Progenitor cell of endocrine pancreas (in vitro differentiated cells): ENCODE measurements at places on chromosomes 4 and X. TPM values are rescaled to one million over a fixed set of nuclear protein-coding genes. Genes with fewer than 3 reads are reported as not detected.

- no peak overlapping the region for H3K27ac ChIP-seq
- no peak overlapping the region for H3K4me3 ChIP-seq
- DNase-seq = no peak
- H3K36me3 ChIP-seq = peaks cover 2% of the 10 kb centered on the region
- H3K27me3 ChIP-seq = no peaks in the 10 kb centered on the region
- H3K4me1 ChIP-seq = no peaks in the 10 kb centered on the region
Observed at GRCh38 chr4:73468170-73468569, 13.4 kb upstream of the AFM start.

GRCh38 chrX:6225288-6225910 lies 3.3 kb downstream of the NLGN4X start:
- H3K4me3 ChIP-seq = peak overlapping the region; percentile 82
- H3K27ac ChIP-seq = peak overlapping the region; percentile 93
- H3K4me1 ChIP-seq = peaks cover 23% of the 10 kb centered on the region
- no peak for DNase-seq
- H3K36me3 ChIP-seq = no peaks in the 10 kb centered on the region

DNA sequence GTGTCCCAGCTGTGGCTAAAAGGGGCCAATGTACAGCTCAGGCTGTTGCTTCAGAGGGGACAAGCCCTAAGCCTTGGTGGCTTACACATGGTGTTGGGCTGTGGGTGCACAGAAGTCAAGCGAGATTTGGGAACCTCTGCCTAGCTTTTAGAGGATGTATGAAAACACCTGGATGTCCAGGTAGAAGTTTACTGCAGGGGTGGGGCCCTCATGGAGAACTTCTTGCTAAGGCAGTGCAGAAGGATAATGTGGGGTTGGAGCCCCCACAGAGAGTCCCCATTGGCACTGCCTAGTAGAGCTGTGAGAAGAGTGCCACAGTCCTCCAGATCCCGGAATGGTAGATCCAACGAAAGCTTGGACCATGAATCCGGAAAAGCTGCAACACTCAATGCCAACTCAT lies 40.5 kb downstream of the UBA6 start:
- DNase-seq = no peak
- no peak overlapping the region for H3K4me3 ChIP-seq
- H3K27me3 ChIP-seq = no peaks in the 10 kb centered on the region
- peaks cover 72% of the 10 kb centered on the region for H3K36me3 ChIP-seq

ARMCX1 gene
- total RNA-seq = 29.6 and 31.6 TPM in 2 replicates

- no peaks in the 10 kb centered on the region for H3K27me3 ChIP-seq
- no peaks in the 10 kb centered on the region for H3K36me3 ChIP-seq
- no peaks in the 10 kb centered on the region for H3K4me1 ChIP-seq
- no peak for DNase-seq
Observed at GRCh38 chr4:149322203-149322602, 493.4 kb downstream of the IQCM start.

CYSLTR1 gene
- total RNA-seq = 0.09 TPM in 1 of 2 replicates, not detected in the other
